ENCODE measurements at places on chromosomes 5 and 9. TPM values are rescaled to one million over a fixed set of nuclear protein-coding genes. Genes with fewer than 3 reads are reported as not detected.

- no peaks in the 10 kb centered on the region for H3K36me3 ChIP-seq
- DNase-seq = no peak
- H3K4me1 ChIP-seq = no peaks in the 10 kb centered on the region
- no peak overlapping the region for H3K27ac ChIP-seq
Measured at GRCh38 chr5:74549384-74549783, 91.1 kb downstream of the ENC1 start.

DNA sequence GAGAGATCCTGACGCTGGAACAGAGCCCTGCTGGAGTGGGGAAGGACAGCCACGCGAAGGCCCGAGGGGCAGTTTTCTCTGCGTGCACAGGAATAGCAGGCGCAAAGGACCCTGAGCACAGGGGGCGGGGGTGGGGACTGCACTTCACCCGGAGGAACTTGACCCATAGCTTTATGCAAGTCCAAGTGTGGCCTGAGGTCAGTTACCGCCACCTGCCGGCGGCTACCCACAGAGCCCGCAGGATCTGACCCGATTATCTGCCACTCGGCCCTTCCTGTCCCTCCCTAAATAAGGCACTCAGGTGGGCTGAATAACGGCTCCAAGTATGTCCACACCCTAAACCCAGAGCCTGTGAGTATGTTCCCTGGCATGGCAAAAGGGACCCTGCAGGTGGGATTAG is 65.4 kb upstream of the FCN1 start:
- H3K36me3 ChIP-seq = no peaks in the 10 kb centered on the region
- no peak overlapping the region for H3K27ac ChIP-seq
- no peak overlapping the region for H3K4me3 ChIP-seq
- DNase-seq = no peak
- no peaks in the 10 kb centered on the region for H3K4me1 ChIP-seq

GRCh38 chr9:71638627-71639026 is 129.7 kb downstream of the CEMIP2 start:
- DNase-seq = no peak
- H3K36me3 ChIP-seq = no peaks in the 10 kb centered on the region
- peak overlapping the region; percentile 70 for H3K27ac ChIP-seq
- no peaks in the 10 kb centered on the region for H3K27me3 ChIP-seq

GRCh38 chr5:137666461-137666850 is 69.4 kb downstream of the KLHL3 start:
- H3K4me1 ChIP-seq = peaks cover 10% of the 10 kb centered on the region
- no peak for DNase-seq
- H3K27ac ChIP-seq = peak overlapping the region; percentile 51
- no peak overlapping the region for H3K4me3 ChIP-seq
- H3K36me3 ChIP-seq = no peaks in the 10 kb centered on the region

ARID3C gene
- total RNA-seq = not detected

TAF11L10 gene
- total RNA-seq = not detected

SMIM3 gene
- total RNA-seq = 19.7 TPM
